Urinary bladder (tissue), 4 donors: ENCODE measurements at places on chromosomes 1 and 21. TPM values are rescaled to one million over a fixed set of nuclear protein-coding genes. Genes with fewer than 3 reads are reported as not detected.

DNALI1 gene
- polyA plus RNA-seq = 8.8 TPM

C1orf210 gene
- polyA plus RNA-seq = 1.4 TPM

SYCP1 gene
- polyA plus RNA-seq = not detected

ARHGAP29 gene
- 9.0 TPM for polyA plus RNA-seq

CSF1 gene
- polyA plus RNA-seq = 56.2 TPM

ADAMTS5 gene
- 8.7 TPM for polyA plus RNA-seq

CYB5RL gene
- 3.8 TPM for polyA plus RNA-seq

LCE1C gene
- polyA plus RNA-seq = not detected

PACC1 gene
- 3.8 TPM for polyA plus RNA-seq

FAM167B gene
- polyA plus RNA-seq = 8.2 TPM

AMY1B gene
- not detected for polyA plus RNA-seq

PPIAL4G gene
- not detected for polyA plus RNA-seq

FCRL1 gene
- polyA plus RNA-seq = 0.10 TPM

COL24A1 gene
- 5.2 TPM for polyA plus RNA-seq

SAMD11 gene
- polyA plus RNA-seq = 23.3 TPM

ACTN2 gene
- polyA plus RNA-seq = 12.8 TPM

C1orf185 gene
- not detected for polyA plus RNA-seq

TNFRSF14 gene
- polyA plus RNA-seq = 75.5 TPM

SYT11 gene
- polyA plus RNA-seq = 21.1 TPM

DOCK7 gene
- polyA plus RNA-seq = 14.2 TPM

B4GALT2 gene
- polyA plus RNA-seq = 55.9 TPM
